ENCODE measurements at places on chromosomes 13 and 19.
A peak's percentile ranks its signal among the peaks of the same experiment; 100 is the strongest.

GRCh38 chr13:29923554-29924481, 73.4 kb upstream of the UBL3 start:
- no peak for DNase-seq

DNA sequence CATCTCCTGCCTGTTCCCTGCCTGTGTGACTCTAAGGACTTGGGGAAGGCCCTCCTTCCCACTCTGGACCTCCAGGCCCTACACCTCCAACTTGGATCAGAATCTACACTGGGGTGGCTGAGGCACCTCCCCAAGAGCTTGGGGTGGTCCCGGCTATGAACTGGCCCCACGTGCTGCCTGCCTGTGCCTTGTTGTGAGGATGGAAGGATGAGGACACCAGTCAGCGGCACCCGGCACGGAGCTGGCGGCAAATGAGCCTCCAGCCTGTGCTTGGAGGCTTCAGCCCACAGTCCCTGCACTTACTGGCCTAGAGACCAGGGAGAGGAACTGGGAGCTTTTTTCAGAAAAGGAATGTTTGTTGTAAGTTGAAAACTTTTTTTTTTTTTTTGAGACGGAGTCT, 8.5 kb downstream of the AKAP8 start:
- no peak for DNase-seq

- DNase-seq: no peak
Observed at GRCh38 chr19:55670280-55671053, 4.6 kb upstream of the EPN1 start.

DNA sequence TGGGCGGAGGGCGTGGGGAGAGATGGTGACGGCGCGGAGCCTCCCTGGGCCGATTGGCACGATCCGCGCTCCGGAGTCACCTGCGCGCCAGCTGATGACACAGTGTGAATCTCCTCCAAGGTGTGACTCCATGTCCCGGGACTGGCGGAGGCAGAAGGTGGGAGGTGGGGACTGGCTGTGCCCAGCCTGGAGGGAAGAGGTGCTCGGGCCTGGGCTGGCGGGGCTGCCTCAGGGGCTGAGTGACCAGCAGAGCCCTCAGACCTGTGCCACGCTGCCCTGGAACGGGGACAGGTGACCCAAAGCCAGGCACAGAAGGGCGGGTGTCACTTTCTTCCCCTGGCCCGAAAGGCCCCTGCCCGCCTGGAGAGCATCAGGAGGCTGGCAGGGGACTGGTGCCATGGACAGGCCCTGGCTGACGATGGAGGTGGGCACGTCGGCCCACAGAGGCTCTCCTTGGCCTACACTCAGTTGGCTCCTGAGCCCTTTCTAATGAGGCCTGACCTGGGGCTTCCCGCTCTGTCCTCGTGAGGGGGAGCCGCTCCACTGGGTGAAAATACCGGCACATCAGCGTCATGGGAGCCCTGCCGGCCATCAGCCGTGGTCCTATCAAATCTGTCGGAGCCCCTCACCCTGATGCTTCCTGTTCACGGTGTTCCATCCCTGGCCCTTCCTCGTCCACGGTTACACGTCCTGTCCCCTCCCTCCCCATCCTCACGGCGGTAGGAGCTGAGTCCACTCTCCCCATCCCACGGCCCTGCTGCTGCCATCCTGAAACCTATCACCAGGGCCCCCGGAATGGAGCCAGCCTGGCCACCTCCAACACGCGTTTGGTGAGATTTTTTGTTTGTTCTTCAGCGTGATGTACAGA, 75.6 kb downstream of the SPACA7 start:
- no peak for DNase-seq

DNA sequence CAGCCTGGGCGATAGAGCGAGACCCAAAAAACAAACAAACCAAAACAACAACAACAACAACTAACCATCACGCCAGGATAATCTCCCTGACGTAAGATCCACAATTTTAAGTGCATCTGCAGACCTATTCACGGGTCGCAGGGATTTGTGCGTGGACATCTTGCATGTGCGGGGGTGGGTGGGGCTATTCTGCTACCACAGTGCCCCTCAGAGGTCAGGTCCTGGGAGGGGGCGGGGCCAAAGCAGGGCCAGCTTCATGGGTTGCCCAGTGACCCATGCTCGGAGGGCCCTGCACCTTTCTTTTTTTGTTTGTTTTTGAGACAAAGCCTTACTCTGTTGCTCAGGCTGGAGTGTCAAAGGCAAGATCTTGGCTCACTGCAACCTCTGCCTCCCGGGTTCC, 2.6 kb upstream of the CDC42EP5 start:
- no peak for DNase-seq

GRCh38 chr13:113064534-113065405, 40.8 kb upstream of the F7 start:
- DNase-seq: no peak

DNA sequence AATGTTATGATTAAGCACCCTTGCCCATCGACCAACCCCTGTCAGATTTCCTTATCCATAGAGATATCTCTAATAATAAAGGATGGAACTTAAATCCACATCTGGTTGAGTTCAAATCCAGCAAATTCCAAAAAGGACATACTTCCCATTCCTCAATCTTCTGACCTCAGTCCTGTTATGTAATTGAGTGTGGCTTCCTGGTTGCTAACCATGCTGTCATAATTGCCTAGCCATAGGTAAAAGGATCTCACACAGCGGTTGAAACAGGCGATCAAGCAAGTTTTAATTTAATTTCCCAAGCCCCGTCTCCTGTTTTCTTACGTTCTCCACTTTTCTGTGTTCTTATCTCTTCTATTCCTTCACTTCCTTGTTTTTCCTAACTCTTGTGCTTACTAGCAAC, 550.3 kb downstream of the GPC6 start:
- no peak for DNase-seq

- no peak for DNase-seq
Observed at GRCh38 chr13:112874751-112875300, 94.2 kb upstream of the MCF2L start.

- DNase-seq: no peak
Observed at GRCh38 chr19:31071136-31071855, 277.9 kb downstream of the TSHZ3 start.

DNA sequence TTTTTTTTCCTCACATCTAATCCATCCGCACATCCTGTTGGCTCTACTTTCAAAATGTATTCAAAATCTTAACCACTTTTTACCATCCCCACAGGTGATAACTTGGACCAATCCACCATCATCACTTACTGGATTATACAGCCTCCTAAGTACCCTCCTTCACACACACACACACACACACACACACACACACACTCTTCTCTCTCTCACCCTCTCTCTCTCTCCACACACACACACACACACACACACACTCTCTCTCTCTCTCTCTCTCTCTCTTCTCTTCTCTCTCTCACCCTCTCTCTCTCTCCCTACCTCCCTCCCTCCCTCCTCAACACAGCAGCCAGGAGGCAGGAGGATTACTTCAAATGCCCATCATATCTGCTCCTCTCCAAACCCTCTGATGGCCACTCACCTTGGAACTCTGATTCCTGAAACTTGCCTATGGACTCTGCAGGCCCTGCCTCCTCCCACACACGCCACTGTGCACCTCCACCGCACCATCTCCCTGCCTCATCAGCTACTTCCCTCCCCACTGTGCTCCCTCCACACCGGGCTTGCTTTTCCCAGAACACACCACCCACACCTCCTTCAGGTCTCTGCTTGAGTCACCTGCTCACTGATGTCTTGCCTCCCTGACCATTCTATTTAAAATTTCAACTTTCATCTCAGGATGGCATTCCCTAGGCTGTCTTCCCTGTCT, 39.7 kb downstream of the RCBTB2 start:
- no peak for DNase-seq

DNA sequence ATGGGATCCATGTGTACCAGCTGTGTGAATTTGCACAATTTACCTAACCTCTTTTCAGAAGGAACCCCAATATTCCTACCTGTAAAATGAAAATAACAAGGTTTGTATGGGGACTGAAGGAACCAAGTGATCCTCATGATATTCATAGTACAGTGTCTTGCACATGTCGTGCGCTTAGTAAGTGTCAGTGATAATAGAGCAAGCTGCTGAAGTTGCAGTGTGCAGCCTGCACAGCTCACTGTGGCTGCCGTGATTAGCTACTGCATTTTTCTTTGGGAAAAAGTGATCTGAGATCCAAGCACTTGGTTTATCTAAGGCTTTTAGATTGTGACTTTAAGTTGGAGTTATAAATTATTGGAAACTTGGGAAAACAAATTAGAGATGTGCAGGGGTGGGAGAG, 135.9 kb upstream of the FRY start:
- DNase-seq: no peak

- peak; percentile 34 for DNase-seq
Observed at GRCh38 chr19:15291089-15291488, 41.2 kb downstream of the BRD4 start.

DNA sequence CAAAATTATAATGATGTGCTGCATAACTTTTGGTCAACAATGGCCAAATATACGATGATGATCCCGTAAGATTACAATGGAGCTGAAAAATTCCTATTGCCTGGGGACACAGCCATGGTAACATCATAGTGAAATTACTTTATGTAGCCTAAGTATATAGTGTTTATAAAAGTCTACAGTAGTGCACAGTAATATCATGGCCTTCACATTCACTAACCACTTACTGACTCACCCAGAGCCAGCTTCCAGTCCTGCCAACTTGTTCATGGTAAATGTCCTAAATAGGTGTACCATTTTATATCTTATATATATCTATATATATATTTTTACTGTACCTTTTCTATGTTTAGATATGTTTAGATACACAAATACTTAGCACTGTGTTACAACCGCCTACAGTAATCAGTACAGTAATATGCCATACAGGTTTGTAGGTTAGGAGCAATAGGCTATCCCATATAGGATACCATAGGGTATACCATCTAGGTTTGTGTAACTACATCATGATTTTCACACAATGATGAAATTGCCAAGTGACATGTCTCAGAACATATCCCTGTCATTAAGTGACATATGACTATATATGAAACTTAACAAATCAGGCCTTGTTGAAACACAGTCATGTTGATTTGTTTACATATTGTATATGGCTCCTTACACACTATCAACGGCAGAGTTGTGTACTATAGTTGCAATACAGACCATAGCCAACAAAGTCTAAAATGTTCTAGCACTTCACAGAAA, 23.7 kb downstream of the DIS3 start:
- DNase-seq: no peak

- DNase-seq: no peak
Observed at GRCh38 chr19:41366089-41366488, 2.1 kb upstream of the B9D2 start.

DNA sequence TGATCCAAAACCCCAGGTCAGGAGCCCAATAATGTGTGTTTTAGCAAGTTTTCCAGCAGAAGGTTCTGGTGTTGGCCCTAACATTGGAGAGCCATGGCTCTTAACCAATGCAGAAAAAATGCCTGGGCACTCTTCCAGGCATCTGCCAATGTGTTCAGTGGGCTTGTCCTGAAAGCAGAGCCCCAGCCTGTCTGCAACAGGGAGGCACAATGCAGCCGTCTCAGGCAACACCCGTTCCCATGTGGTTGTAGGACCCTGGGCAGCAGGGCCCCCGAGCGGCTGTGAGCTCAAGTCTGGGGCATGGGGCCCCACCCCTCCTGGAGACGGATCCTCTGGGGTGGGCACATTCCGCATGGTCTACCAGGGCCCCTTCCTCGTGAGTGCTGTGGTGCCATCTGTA, 58.1 kb upstream of the SIAH3 start:
- no peak for DNase-seq

GRCh38 chr19:56252699-56253422, 19.7 kb upstream of the EDDM13 start:
- peak; percentile 66 for DNase-seq

GRCh38 chr19:40229484-40229883, 3.0 kb upstream of the CCNP start:
- DNase-seq: no peak

DNA sequence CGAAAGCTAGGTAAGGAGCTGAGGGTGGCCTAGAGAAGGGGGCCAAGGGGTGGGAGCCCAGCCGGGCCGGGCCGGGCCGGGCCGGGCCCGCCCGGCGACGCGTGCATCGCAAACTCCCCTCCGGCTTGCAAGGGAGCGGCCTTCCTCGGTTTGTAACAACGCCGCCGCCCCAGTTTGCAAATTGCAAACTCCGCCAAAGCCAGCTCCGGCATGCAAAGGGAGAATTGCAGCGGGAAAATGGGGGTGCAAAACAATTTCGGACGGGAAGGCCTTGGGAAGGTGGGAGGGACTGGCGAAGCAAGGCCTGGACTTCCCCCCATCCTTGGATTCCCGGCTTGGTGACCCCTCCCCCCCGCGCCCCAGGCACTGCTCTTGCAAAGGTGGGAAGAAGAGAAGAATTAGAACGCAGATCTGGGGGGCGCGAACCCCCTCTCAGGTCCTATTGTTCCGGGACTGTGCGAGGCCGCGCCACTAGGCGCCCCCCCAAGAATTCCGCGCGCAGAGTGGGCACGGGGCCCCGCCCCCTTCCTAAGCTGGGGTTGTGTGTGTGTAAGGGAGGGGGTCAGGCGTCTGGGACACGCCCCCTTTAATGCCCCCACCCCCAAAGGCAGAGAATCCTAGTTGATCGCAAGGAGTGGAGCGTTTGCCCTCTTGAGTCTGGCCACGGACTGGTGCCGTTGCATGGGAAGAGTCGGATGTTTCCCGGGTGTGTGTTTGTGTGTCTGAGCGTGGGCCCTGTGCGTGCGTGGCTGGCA, 926 bp downstream of the PRR12 start:
- DNase-seq: peak; percentile 58

DNA sequence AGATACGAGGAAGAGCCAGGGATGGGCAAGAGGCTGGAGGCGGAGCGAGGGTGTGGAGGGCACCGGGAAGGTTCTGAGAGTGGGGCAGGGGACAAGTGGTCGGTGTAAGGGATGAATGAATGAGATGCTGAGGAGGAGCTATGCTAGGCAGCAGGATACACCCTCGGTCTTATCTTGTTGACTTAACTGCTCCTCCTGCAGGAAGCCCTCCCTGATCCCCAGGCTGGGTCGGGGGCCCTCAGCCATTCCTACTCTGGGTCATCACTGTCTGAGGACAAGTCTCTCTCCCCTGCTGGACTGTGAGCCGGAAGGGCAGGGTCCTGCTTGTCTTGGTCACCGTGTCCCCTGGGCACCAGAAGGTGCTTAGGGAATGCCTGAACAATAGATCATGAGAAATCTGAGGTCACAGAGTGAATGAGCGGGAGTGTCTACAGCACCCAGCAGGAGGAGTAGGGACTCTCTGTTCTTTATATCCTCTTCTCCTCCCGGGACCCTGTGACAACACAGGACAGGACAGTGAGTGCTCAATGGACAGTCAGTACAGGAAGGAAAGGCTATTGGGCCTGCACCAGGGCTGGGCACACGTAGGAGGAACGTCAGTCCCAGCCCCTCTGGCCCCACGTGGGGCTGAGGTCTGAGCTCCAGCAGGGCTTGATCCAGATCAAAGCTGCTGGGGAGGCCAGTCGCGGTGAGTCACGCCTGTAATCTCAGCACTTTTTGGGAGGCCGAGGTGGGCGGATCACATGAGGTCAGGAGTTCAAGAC, 6.5 kb downstream of the NKPD1 start:
- no peak for DNase-seq

DNA sequence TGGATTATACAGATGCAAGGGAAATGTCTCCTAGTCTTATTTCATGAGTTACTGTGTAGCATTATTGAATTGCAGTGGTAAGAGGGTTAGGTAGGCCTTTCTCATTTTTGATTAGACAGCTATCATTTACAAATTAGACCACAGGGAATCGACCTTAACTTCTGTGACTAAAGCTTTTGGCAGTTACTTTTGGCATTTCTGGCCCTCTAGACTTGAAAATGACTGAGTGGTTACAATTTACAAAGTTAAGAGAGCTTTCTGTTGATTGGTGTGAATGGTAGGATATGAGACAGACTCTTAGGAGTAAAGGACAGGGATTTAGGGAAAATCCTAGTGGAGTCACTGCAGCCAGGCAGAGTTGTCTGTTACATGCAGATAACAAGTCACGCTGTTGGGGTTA, 86.1 kb downstream of the GGACT start:
- DNase-seq: no peak

GRCh38 chr13:49444524-49445395, 686 bp downstream of the SETDB2 start:
- DNase-seq: peak; percentile 46
